GM10248 (cell line): ENCODE measurements at places on chromosomes 6 and 20.
A peak's percentile ranks its signal among the peaks of the same experiment; 100 is the strongest.

- no peak for DNase-seq
Observed at GRCh38 chr6:145428706-145429105, 306.6 kb downstream of the EPM2A start.

GRCh38 chr20:59845472-59845871, 88.0 kb downstream of the SYCP2 start:
- DNase-seq: no peak

GRCh38 chr6:101090281-101090680, 209.2 kb upstream of the ASCC3 start:
- no peak for DNase-seq

DNA sequence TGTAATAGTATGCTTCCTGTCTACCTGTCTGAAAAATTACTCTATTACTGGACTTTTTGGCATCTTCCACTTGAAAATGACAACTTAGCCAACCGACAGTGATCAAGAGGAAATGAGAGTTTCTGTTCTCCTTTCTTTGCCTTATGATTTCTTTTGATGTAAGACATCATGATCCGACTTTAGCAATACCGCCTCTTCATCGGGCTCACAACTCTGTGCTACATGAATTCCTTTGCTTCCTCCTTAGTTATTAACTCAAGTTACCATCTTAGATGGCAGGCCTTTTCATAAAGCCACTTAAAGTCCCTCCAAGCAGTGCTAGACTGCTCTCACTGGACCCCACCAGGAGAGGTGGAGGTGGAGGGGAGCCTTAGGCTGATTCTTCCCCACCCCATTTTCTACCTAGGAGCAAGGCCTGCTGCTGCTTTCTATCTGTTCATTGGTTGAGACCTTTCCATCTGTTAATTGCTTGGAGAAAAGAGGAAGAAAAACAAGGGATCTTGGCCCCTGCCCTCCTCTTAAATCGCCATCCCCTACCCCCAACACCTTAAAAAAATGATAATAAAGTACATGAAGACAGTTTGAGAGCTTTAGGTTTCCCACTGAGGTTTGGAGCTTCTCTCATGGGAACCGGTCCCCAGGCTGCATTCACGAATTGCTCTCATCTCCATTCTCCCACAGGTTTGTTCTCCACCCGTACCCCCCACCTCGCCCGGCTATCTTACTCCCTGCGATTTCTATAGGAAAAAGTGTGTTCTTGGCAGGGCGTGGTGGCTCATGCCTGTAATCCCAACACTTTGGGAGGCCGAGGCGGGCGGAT, 21.6 kb upstream of the MCM3 start:
- peak; percentile 71 for DNase-seq

- DNase-seq: no peak
Observed at GRCh38 chr6:112058243-112059032, 4.5 kb downstream of the CCN6 start.

DNA sequence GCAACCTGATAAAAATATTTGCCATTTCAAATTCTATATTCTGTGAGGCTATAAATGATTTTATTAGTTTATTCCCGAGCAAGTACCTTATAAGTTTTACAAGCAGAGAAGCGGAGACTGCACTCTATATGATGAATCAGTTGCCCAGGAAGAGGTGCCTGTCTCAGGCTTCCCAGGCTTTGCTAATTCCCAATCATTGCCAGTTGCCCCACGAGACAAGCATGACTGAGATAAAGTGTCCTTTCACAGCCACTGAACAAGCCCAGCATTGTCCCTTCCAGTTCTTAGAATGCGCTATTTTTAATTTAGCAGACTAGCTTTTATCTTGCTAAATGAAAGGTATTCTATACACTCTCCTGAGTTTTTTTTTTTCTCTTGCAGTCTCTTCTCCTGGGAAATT, 260.7 kb downstream of the ALDH8A1 start:
- DNase-seq: no peak

DNA sequence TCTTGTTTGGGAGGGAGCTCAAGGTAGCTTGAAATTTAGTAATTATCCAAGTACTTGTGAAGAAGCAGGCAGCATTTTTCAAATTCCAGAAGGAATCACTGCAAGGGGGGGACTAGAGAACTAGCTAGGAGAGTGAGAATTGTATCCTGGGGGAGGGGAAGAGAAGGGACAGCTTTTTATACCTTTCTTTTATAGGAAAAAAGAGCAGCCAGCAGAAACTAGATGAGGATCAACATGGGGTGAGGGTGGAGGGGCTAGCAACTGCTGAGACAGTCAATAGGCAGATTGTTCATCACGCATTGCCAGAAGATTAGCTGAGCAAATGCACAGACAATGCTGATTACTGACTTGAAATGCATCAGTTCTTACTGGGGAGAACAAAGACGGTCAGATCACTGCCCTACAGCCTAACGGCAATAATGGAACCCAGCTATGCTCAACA, 514.3 kb upstream of the CITED2 start:
- no peak for DNase-seq

GRCh38 chr6:168501561-168501960, 60.6 kb downstream of the SMOC2 start:
- no peak for DNase-seq

GRCh38 chr20:13029687-13030375, 21.1 kb downstream of the SPTLC3 start:
- no peak for DNase-seq

- DNase-seq: no peak
Observed at GRCh38 chr20:33084722-33085121, 5.3 kb downstream of the BPIFB4 start.

DNA sequence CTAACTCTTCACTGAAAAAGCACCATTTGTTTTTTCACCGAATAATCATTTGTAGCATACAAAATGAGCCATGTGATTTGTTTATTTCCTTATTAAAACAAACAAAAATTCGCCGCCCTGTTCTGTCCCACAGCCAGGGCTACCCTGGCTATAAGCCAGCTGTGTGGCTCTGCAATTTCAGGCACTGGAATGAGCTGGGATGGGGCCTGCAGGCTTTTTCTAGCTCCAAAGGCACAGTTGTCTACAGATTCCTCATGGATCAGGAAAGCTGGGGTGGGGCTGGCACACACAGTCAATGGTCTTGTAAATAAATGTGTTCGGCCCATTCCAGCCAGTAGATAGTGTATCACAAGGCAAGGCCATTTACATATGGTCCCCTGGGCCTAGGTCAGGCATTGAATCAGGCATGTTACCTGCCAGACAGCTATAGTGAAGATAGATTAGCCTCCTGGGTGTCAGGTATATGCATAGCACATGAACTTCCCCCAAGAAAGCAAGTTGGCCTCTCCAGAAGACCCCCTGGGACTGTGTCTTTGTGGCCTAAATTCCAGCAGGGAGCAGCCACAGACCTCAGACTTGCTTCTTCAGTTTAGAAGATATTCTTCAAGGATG, 608.9 kb downstream of the MAFB start:
- no peak for DNase-seq

GRCh38 chr6:195861-196360, 96.4 kb upstream of the DUSP22 start:
- DNase-seq: no peak

- DNase-seq: no peak
Observed at GRCh38 chr6:144575327-144575726, 290.2 kb downstream of the UTRN start.

DNA sequence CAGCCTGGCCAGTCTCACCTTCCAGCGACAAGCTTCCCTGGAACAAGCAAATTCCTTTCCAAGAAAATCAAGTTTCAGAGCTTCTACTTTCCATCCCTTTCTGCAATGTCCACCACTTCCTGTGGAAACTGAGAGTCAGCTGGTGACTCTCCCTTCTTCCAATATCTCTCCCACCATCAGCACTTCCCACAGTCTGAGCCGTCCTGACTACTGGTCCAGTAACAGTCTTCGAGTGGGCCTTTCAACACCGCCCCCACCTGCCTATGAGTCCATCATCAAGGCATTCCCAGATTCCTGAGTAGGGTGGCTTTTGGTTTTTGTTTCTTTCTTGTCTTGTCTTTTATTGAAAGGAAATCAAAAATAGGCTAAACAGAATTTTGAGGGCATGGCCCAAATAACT, 24.3 kb downstream of the MYCT1 start:
- no peak for DNase-seq

DNA sequence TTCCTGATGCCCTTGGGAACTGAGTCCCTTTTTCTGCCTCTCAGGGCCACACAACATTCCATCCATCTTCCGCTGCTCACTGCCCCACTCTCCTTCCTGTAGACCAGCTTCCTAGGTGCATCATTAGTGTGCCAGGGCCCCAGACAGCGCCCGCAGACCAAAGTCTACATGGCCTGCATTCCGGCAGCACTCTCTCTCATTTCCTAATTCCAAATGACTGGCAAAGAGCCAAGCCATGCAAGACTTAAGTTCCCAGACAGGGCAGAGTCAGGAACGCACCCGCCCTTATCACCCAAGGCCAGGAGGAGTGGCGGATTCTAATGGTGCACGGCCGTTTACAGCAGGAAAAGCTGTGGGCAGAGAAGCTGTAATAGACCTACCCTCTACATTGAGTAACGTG, 159.8 kb upstream of the ARID1B start:
- DNase-seq: no peak

DNA sequence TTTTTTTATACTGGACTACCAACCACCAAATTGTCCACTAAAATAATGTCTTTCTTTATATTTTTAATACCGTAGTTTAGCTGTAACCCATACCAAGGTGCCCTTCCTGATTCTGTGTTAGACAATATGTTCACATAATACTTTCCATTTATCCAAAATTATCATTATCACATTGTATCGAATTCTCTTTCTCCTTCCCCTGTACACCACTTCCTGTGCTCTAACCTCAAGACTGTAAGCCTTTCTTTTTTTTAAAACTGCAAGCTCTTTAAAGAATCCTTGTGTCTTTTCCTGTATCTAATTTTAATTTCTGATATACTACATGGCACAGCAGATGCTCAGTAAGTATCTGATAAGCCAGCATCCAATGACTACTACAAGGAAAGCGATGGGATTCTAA, 917.5 kb downstream of the EYS start:
- no peak for DNase-seq

- no peak for DNase-seq
Observed at GRCh38 chr6:20186981-20187380, 25.3 kb downstream of the MBOAT1 start.

DNA sequence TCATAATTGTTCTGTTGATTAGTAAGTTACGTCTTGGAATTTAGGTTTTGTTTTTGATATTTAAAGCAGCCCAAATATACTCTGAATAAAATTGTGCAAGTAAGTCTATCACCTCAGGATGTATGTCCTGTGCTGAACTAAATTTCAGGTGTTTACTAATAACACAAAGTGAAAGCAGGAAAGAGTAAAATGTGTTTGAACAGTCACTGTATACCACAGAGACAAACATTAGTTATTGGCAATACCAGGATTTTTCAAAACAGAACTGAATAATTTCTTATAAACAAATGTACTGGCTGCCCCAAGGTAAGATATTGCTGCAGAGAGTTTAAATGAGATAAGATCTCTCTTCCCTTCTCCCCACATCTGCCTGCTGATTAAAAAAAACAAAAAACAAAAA, 404.7 kb upstream of the RUNX2 start:
- no peak for DNase-seq
